H7 (cell line): ENCODE measurements at places on chromosomes 6 and 20.

- DNase-seq = no peak
Measured at GRCh38 chr6:15819226-15819625, 156.4 kb upstream of the DTNBP1 start.

DNA sequence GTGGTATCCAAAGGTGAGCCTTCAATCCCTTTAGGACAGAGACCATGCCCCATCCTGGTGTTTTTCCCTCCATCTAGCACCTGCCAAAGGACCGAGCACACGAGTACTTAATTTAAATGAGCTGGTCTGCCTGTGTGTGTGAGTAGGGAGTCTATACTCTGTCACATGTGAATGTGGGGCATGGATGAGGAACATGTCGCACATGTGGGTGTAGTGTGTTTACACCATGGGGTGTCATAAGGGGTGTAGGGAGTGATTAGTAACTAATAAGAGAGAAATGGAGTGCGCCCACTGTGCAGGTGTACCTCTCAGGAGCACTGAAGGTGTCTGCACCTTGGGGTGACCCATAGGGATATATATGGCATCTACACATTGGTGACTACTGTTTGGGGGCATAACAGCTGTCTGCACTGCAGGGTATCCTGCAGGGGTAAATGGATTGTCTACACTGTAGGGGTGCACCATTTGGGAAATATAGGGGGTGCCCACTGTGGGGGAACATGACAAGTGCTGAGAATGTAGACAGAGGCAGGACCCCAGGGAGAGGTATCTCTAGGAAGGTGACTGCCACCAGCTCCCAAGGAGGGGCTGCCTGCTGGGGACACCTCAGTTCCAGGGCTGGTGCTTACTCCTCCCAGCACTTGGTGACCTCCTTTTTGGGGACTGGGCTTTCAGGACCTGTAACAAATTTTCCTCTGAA, 53.5 kb downstream of the EBF4 start:
- DNase-seq = no peak

DNA sequence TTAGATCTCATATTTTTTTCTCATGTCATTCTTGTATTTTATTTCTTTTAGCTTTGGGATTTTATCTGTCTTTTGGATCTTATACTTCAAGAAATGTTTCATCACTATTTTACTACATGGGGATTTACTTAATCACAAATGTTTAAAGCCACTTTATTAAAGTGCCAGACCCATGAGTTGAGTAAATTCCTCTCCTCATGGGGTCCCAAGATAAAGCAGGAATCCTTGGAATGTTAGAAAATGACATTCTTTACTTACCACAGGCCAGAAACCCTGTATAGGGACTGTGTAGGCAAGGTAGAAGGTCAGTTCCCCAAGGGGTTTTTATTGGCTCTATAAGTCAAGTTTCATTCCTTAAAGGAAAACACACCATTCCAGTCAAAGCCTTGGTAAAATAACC, 28.4 kb upstream of the OR2J2 start:
- no peak for DNase-seq

- DNase-seq = no peak
Measured at GRCh38 chr6:314377-314776, 22.1 kb downstream of the DUSP22 start.
